Fibroblast of lung (primary cell): ENCODE measurements at places on chromosomes 6 and 20. TPM values are rescaled to one million over a fixed set of nuclear protein-coding genes. Genes with fewer than 3 reads are reported as not detected.

The ZBTB9 gene
- total RNA-seq = 4.1 and 4.9 TPM in 2 replicates

The SLC25A27 gene
- total RNA-seq = 12.6 and 18.7 TPM in 2 replicates

The EYS gene
- total RNA-seq = under 0.01 TPM in 1 of 2 replicates, not detected in the other

DNA sequence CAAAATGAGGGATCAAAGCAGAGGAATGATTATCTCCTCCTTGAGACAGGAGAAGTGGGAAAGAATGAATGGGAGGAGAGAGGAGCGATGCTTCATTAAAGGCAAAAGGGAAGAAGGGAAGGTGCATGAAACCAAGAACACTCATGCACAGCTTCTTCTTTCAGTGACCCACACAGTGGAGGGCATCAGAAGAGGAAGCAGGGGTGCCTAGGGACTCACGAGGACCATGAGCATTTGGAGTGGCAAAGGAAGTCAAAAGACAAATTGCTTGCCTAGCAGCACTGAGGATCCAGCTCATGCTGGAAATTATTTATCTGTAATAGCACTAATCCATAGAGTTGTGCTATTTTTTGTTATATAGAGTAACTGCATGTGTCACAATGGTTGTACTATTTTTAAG is 66.1 kb downstream of the SMLR1 start:
- peaks cover 5% of the 10 kb centered on the region for H3K36me3 ChIP-seq
- H3K27me3 ChIP-seq = no peaks in the 10 kb centered on the region

DNA sequence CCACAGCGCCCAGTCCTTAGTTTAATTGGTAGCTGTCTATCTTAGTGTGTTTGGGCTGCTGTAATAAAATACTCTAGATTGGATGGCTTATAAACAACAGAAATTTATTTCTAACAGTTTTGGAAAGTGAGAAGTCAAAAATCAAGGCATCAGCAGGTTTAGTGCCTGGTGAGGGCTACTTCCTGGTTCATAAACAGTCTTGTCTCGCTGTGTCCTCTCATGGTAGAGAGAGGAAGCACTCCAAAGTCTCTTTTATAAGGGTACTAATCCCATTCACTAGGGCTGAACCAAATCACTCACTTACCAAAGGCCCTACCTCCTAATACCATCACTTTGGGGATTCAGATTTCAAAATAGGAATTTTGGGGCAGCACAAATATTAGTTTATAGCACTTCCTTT is 336.9 kb upstream of the RSPO3 start:
- no peaks in the 10 kb centered on the region for H3K27me3 ChIP-seq
- H3K36me3 ChIP-seq = no peaks in the 10 kb centered on the region
- no peak overlapping the region for H3K4me3 ChIP-seq
- DNase-seq = no peak
- no peaks in the 10 kb centered on the region for H3K4me1 ChIP-seq
- no peak overlapping the region for H3K27ac ChIP-seq
